ENCODE measurements at places on chromosomes 1 and 21.

DNA sequence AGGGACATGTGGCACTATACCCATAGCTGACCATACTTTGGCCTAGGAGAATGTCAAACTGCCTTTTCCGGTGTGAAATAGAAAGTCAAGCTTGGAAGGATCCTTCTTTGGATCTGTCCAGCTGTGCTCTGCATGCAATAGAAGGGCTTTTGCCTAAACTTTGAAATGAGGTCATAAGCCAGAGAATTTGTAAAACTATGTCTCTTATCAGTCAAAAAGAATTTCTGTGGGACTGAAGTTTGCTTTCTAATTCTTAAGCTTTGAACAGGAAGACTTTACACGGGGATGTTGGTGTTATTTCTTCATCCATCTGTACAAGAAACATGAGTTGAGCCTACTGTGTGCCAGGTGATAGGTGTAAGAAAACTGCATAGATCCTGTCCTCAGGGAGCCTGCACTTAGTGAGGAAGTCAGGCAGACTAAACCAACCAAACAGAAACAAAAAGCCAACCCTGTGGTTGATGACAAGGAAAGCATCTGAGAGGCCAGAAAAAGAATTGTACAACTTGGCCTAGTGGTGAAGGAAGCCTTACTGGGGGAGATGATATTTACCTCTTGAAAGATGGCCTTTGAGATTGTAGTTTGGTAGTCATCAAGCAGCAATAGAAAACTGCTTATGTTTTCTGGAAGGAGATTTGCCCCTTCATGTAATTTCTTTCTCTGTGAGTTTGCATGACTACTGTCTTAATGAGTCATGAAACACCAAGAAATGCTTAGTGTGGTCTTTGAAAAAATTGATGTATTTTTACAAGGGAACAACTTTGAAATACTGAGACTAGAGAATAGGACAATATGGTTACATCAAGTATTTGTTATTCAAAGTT is 24.8 kb downstream of the TGFB2 start:
- no peak for DNase-seq

DNA sequence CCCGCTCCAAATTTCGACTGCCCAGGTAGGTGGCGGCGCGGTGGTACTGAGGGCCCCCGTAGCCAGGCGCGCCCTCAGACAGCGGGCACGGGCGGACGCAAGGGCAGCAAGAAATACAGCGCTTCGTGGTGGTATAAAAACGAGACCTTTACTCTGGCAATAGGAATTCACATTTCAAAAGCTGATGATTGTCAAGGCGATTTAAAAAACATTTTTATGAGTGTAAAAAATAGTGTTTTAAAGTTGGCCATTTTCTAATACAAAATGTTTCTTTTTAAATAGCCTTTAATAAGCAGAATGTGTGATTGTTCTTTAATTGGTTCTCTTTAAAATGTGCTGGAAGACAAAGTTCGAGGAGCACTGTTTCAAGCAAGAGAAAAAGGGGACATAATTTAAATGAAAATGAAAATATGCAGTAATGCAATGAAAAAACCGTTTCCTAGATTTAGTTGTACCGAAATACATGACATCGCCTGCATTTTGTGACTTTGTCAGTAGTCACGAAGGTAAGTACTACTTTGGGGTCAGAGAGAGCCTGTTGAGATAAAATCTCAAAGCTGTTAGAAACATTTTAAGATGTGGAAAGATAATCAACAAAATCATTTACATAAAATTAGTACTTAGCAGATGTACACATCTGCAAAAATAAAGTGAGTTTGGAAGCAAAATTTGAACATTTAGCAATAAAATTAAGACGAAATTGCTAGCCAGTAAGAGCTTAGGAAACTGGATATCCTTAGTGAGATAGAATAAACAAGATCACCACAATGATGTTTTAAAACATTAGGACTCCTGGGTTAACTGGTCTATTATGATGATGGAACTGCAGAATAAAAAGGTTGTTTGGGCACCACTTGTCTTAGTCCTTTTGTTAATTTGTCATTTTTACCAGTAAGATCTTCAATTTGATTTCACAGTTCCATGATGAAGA is 1.1 kb upstream of the PSMG1 start:
- DNase-seq: no peak

DNA sequence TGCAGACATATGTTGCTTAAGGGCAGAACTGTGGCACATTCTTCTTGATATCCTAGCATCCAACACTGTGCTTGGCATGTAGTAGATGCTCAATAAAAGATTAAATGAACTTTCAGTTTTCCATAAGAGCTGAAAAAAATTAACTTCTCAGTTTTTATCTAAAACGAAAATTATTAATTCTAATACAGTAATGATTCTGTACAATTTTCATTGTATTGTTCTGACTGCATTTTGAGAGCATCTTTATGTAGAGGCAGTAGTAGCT is 46.6 kb downstream of the FGGY start:
- DNase-seq: no peak

- no peak for DNase-seq
Measured at GRCh38 chr1:230819976-230820375, 48.3 kb downstream of the C1orf198 start.

DNA sequence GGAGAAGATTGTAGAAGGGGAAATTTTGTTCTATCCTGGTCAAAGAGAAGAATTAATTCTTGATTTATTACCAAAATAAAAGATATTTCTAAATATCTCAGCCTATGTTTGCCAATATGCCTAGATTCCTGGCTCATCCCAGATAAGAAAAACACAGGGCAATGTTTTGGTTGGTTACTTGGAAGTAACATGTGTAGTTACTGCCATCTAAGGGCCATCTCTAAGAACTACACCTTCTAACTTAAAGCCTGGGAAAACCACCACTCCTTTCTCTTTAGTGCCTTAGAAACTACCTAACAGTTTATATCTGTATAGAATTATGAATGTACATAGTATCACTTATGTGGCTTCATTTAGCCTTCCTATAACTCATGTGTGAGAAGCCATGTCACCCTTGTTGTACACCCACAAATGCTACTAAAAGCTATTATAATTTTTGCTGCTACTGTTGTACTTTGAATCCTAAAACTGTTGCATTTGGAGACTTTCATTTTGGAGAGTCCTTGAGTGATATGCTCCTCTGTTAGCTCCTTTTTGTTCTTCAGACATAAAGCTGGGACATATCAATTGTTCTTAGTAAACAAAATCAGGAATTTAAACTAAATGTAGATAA is 4.5 kb downstream of the AIM2 start:
- peak; percentile 57 for DNase-seq

DNA sequence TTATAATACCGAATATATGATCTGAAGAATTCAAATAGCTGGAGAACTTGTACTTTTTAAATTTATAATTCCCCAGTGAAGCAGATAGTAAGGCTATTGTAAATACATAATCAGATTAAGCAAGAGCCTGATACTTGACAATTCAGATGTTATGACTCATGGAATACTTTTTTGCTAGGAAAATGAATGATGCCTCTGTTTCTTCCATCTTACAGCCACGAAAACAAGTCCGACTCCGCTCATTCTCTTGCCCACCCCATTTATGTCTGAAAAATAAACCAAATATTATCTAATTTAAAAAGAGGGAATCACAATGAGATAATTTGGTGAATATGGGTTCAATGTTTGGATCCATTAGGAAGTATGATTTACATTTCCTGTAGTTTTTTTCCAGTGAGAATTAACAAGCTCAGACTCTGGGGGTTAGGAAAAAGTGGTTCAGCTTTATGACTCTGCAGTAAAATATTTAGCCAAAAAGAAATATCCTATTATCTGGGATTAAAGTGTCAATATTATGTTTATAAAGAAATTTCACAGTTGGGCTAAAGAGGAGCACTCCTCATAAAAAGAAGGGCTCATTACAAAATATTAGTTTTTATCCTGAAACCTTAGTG is 50.4 kb upstream of the DAB1 start:
- DNase-seq: no peak
